ENCODE measurements at places on chromosomes 11 and 22.

- no peak for DNase-seq
These were observed 34.0 kb downstream of the KCNC1 start for GRCh38 chr11:17768547-17768946.

GRCh38 chr11:110097459-110098012 is 4.3 kb downstream of the ZC3H12C start:
- no peak for DNase-seq

GRCh38 chr22:28230671-28231070 is 311.6 kb upstream of the PITPNB start:
- DNase-seq = no peak

GRCh38 chr11:76578654-76579055 is 91.9 kb downstream of the LRRC32 start:
- no peak for DNase-seq

DNA sequence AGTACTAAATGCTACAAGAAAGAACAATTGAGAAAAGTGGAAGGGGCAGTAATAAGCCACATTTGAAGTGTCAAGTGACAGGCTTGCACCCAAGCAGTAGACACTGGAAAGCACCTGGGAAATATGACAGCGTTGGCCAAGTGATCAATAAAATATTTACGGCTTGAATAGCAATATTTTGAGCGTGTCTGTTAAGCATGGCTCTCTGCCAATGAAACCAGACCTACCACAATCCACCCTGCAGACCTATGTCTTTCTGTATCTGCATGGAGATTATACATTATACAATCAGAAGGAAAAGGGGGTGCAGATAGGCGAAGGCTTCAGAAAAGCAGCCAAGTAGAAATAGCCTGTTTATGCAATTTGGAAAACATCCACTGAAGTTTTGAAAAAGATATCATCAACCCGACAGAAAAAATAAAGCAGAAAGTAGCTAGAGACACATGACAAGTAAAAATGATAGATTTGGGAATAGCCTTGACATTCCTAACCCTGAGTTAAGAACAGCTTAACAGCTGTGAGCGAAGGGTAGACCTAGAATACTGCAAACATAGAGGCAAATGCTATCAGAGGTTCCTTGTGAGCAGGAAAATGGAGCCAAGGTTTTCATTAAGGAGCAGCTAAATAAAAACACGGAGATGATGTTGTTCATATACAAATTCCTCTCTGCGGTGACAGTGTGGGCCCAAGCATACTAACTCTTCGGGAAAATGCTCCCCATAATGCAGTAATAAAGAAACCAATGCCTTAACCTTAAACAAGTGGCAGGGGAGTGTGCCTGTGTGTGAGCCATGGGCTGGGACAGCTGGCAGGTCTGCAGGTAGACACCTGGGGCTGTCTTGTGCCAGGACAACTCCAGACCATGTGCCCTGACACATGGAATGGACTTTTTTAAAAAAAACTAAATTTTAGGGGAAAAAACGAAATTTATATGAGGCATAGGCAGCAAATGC is 71.3 kb downstream of the ETS1 start:
- DNase-seq = no peak

DNA sequence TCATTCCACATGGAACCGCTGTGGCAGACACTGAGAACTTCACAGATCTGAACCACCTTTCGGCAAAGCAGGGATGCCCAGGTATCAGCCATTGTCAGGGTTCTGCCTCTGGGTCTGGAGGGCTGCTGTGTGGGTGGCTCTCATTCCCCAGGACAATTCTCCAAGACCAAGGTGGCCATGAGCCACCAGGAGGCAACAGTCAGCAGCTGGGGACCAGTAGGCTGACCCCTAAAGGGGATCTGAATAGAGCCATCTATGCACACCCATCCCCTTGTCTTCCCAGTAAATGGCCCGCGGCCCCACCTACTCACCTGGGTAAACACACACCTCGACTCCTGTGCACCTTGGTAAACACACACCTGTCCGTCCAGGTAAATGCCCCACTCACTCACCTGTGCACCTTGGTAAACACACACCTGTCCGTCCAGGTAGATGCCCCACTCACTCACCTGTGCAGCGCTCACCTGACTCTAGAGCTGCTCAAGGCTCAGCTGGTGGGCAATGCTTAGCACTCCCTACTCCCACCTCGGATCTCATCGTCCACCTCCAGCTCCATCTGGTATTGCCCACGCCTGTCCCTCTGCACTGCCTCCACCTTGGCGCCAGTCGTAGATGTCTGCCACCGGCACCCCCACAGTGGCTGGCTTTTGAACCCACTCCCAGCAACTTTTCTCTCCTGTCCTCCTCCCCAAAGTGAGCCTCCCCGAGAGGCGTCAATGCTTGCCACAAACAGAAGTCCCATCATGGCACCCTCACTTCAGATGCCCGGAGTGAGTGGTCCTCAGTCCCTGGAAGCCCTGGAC is 10.2 kb downstream of the SLC25A1 start:
- no peak for DNase-seq

DNA sequence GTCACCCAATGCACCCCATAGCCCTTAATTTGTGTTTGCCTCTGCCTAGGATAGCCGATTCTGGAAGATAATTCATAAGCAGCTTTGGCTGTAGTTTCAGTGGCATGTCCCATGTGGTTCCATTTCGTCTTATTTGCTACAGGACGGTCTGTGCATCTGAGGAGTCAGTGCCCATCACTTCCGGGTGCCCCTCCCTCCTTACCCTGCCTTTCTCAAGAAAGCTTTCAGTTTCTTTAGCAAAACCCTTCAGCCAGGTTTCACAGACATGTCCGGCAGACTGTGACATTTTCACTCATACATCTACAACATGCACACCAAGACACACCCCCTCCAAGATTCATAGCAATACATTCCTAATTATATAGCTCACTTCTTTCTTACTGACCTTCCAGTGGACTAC is 14.3 kb downstream of the TP53AIP1 start:
- DNase-seq = no peak

DNA sequence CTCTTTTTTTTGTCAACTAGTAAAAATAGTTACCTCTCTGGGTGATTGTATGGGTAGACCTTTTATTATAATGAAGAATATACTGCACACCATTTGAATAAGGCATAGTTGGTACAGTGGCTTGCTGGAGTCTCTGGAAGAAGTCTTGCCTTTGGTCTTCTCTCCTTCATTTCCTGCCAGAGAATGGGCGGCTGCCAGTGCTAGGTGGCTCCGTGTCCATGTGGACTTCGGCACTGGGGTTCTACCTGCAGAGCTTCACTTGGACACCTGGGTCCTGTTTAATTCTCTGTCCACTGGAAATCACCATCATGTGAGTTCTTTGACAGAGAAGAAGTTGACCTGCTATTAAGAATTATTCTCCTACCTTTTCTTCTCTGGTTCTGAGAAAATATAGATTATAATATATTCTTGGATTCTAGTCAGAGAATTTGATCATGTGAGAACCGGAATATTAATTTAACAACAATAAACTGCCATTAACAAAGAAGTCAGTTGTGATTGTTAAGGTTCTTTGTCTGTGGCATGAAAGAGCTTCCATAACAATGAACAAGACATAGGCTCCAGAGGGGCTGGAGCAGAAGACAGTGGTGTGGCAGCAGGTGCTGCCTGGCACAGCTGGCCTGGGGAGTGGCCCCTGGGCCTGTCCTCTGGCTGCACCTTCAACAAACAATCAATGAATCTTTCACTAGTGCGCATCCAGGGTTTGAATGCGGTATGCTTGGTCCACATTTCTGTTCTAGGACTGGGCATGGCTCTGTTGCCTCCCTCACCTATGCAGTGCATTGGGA is 77.5 kb downstream of the PPFIBP2 start:
- DNase-seq = no peak
